ENCODE measurements at places on chromosomes 1 and 21. TPM values are rescaled to one million over a fixed set of nuclear protein-coding genes. Genes with fewer than 3 reads are reported as not detected.

DNA sequence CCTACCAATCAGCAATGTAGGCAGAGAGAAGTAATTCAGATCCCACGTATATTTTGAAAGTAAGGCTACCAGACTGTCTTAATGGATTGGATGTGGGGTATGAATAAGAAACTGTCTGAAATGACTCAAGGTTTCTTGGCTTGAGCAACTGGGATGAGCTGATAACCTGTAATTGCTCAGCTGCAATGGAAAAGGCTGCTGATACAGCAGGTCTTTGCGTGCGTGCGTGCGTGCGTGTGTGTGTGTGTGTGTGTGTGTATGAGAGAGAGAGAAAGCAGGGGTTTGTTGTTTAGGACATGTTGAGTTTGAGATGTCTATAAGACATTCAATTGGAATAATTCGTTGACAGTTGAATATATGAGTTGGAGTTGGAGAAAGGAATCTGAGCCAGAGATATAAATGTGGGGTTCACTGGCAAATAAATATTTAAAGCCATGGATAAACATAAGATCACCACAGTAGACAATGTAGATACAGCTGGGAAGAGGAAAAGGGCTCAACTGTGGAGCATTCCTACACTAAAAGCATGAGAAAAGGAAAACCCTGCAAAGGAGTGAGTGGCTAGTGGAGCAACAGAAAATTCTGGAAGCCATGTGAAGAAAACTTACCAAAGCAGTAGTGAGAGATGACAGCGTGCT lies 72.9 kb downstream of the UCHL5 start:
- DNase-seq: no peak

DNA sequence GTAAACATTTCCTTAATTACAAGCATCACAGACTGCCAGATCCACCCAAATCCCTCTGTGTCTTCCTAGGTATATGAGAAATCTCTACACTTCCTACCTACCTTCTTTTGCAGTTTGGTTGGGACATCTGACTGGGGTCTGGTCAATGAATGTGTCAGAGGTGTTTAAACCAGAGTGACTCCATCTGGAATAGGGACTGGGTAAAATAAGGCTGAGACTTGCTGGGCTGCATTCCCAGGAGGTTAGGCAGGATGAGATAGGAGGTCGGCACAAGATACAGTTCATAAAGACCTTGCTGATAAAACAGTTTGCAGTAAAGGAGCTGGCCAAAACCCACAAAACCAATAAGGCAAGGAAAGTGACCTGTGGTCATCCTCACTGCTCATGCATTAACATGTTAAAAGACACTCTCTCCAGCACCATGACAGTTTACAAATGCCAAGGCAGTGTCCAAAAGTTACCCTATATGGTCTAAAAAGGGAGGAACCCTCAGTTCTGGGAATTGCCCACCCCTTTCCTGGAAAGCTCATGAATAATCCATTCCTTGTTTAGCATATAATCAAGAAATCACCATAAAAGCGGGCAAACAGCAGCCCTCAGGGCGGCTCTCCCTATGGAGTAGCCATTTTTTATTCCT lies 87.4 kb upstream of the BACE2 start:
- no peak for DNase-seq

DNA sequence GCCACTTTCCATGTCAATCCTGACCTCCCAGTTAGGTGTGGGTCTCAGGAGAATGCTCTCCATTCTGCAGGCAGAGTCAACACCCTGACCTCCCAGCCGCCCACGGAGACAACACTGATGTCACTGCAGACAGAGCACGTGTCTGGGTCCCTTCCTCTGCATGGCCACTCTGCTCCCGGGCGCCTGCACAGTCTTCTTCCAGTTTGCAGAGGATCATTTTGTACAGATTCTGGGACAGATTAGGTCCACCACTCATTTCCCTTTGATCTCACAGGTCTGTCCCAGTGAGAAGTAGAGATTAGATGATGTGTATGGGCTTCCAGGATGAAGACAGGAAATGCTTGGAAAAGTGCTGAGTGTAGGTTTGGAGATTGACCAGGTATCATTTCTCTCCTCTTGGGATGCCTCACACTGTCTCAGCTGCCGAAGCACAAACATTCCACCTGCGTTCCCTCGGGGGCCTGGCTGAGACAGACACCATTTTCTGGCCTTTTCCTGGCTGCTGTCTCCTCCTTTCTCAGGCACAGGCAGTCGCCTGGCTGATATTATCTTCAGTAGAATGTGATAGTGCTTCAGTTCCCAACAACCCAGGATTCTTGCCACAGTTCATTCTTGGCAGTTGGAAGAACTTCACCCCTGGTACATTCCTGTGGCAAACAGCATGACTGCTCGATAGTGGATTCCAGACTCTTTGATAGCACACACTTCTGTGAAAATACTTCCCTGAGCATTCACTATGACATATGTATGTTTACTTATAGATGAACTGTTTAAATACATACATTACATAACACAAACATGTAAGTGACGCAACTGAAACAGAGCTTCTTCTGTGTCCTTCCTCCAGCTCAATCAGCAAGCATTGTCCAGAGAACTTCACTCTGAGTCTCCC lies 7.9 kb downstream of the MYBPHL start:
- no peak for DNase-seq

- DNase-seq: no peak
Observed at GRCh38 chr1:218201601-218202000, 83.5 kb upstream of the RRP15 start.

DNA sequence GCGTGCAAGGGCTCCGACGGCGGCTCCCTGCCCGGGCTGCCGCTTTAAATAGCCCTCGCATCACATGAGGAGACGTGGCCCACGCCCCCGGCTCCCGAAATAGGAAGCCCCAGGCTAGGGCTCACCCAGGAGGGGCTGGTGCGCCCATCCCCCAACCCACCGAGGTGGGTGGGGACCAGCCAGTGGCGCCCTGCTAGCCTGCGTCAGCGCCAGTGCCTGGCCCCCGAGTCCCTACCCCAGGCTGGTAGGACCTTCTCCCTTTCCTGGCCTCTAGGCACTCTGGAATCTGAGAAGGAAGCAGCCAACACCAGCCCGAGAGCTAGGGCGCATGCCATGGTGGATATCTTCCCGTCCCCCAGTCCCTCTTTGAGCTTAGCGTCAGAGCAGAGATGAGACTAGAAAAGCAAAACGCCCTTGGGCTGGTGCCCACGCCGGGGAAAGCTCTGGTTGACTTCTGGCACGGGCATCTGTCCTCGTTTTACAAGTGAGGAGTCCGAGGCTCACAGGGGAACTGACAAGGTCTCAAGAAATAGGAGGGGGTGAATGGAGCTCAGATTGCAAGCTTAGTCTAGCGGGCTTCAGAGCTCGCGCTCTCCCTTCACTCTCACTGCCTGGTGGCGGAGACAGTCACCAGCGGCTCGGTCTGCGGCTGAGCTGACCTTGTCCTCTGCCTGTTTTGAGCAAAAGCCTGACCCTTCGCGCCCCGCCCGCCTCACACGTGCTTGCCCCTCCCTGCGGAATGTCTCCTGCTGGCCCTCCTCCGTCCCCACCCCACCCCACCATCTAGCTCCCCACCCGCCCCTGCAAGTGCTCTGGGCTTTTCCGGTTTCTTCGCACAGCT lies at the start of gene FABP3:
Gene FABP3 (minus strand): TSS at position 21 of the 841 bp plus-strand sequence. CDS start 62 bp downstream, outside the sequence.
- peak; percentile 97 for DNase-seq

GRCh38 chr1:37255136-37255795 lies 219.1 kb upstream of the ZC3H12A start:
- DNase-seq: peak; percentile 93

Gene CADM3
- total RNA-seq: 4.4 TPM

Gene S100A1
- 0.66 TPM for total RNA-seq

DNA sequence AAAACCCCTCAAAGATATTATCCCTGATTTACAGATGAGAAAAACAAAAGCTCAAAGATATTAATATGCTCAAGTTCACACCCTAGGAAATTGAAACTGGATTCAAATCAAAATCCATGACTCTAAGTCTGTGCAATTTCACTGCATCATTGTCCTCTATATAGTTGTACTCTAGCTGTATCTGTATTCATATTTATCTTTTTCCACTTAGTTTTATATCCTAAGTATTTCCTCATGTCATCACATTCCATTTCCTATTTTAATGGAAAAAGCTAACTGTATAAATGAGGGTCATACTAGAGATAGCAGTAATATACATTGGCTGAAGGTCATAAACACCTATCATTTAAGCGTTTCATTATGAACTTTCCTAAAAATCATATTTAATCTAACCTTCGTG lies 42.2 kb upstream of the RALGPS2 start:
- DNase-seq: no peak

DNA sequence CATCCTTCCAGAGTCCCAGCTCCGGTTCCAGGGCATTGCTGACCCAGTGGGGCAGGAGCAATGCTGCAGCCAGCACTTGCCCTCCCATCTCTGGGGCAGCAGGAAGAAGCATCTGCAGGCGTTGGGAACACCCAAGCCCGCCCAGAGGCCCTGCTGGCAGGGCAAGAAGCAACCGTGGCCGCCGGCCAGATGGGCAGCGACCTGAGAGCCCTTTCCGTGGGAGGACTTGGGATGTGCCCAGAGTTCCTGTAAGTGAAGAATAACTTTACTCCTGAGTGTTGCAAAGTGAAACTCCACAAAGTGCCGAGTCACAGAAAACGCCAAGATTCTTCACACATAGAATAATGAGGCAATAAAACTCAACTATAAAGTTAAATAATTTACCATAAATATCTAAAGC lies 46.0 kb downstream of the GRIK3 start:
- no peak for DNase-seq

- DNase-seq: no peak
Observed at GRCh38 chr1:64878931-64879611, 87.3 kb downstream of the JAK1 start.

GRCh38 chr1:97093741-97094140 lies 372.2 kb downstream of the PTBP2 start:
- no peak for DNase-seq

Measured in GM23338 (cell line).